ENCODE measurements at places on chromosomes 2 and 18.

DNA sequence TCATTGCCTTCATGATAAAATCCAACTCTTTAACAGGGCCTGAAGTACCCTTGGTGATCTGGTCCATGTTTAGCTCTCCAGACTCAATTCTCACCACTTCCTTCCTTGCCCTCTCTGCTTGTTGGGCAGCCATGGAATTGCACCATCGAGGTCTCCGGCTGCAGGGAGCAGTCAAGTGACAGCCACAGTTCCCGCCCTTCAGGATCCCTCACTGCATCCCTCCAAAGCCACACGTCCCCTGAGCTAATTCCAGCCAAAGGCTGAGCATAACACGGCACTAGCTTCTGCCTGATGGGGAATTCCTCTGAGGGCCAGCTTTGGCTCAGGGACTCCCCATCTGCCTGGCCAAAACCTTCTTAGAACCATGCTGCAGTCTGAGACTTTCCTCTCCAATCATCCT lies 47.4 kb upstream of the SLC1A4 start:
- DNase-seq, result no peak

GRCh38 chr2:108594982-108595464 lies 60.8 kb downstream of the LIMS1 start:
- peak; percentile 92 for DNase-seq

GRCh38 chr2:86285981-86286380 lies 51.4 kb downstream of the REEP1 start:
- no peak for DNase-seq

GRCh38 chr2:27729198-27729597 lies 42.3 kb upstream of the MRPL33 start:
- no peak for DNase-seq

GRCh38 chr2:174335988-174336500 lies 1.3 kb downstream of the SP9 start:
- DNase-seq, result peak; percentile 56

DNA sequence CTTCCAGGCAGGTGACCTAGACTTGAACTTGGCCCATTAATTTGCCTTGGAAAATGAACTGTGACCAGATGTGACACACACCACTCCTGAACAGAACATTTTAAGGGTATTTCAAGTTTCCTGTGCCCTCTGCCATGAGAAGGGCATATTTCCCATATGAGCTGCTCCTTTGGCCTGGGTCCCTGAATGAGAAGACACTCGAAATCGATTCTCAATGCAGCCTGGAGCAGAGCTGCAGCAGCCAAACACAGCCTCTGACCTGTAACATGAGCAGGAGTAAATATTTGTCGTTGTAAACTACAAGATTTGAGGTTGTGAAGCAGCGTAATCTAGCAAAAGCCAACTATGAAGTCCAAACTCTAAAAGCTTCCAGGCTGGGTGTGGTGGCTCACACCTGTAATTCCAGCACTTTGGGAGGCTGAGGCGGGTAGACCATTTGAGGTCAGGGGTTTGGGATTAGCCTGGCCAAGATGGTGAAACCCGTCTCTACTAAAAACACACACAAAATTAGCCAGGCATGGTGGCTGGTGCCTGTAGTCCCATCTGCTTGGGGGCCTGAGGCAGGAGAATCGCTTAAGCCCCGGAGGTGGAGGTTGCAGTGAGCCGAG lies 30.1 kb upstream of the SOS1 start:
- no peak for DNase-seq

DNA sequence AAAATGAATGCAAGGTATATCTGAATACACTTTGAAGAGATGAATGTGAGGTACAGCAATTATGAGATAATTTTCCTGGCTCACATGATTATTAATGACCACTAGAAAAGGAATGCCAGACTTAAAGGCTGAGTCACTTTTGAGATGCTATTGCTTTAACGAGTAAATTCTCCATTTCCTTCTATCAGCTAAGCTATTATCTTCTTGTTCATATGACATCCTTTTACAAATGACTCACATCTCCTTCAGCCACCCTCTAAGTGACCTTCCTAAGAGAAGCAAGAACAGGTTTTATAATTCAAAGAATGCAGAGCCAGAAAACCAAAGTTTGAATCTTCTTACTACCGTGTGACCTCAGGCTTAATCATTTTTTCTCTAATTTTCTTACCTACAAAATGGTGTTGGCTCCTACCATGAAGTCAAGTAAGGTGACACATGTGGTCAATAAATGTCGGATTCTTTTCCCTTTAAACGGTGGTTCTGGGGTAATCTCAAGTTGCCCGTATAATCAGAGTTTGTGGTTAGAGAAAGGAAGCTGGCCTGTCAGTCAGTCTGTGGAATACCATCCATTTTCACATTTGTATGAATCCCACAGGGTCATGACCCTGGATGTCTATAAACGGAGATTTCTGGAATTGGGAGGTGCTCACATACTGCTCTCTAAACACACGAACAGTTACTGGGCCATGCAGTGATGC lies 184.0 kb upstream of the PID1 start:
- DNase-seq, result no peak

- no peak for DNase-seq
These were observed 72.3 kb downstream of the SH3YL1 start for GRCh38 chr2:191311-192190.

DNA sequence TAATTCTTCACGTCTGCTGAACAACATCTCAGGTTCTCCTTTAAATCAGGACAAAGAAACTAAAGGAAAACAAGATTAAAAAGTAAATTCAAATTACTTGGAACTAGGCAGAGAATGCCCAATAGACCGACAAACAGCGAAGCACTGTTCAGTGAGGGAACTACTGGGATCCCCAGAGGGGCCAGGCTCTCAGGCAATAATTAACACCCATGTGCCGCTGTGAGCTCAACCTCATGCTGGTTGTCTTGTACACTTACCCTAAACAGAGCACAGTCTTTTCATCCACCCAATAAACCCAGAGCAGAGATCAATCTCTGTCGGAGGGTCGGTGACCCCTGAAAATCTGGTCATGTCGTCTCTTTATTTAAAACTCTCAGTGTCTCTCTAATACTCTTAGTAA lies 229.9 kb upstream of the CRIM1 start:
- DNase-seq, result no peak

DNA sequence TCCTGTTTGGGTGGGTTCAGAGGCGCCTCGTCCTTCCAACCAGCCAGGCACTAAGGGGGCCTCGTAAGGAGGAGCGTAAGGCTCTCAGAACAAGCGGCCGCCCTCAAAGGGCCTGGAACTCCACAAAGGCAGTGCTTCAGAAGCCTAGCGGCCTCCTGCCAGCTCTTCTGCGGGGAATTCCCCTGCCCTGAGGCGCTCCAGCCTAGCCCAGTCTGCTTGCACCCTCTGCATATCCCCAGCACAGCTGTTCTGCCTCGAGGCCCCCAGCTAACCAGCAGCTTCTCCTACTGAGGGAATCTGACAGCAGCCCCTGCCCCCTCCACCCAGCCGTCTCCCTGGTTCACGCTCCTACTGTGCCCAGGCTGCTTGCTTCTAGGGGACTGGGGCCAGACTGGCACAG lies 265.9 kb downstream of the TFCP2L1 start:
- DNase-seq, result no peak

GRCh38 chr2:231541645-231542044 lies 11.4 kb upstream of the NMUR1 start:
- peak; percentile 37 for DNase-seq

- no peak for DNase-seq
These were observed 90.3 kb upstream of the BARD1 start for GRCh38 chr2:214899751-214900150.

DNA sequence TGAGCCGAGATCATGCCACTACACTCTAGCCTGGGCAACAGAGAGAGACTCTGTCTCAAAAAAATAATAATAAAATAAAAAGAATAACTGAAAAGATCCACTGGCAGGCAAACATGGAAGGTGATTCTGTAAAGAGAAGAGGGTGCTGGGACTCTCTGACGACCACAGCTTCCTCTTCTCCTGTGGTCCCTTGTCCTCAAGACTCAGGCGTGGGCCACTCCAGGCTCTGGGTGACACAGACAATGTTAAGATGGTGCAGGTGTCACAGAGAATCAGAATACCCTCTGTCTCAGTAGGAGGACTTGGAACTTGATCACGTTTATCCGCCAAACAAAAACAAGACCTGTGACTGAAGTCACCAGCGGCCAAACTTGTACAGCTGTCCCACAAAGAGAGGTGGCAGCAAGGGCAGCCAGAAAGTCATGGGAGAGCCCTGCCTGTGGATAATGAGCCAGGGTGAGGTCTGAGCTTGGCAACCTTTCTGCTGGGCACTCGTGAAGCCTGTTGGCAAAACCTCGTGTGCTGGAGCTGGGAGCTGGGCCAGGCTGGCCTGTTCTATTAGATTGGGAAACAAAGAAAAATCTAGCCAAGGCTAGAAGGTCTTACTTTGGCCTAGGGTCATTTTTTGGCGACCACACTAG lies 76.4 kb upstream of the ITGA6 start:
- DNase-seq, result no peak

- no peak for DNase-seq
These were observed 215.7 kb downstream of the ANAPC1 start for GRCh38 chr2:111668274-111668616.

- DNase-seq, result no peak
These were observed 34.9 kb upstream of the PTPN4 start for GRCh38 chr2:119724656-119725485.

DNA sequence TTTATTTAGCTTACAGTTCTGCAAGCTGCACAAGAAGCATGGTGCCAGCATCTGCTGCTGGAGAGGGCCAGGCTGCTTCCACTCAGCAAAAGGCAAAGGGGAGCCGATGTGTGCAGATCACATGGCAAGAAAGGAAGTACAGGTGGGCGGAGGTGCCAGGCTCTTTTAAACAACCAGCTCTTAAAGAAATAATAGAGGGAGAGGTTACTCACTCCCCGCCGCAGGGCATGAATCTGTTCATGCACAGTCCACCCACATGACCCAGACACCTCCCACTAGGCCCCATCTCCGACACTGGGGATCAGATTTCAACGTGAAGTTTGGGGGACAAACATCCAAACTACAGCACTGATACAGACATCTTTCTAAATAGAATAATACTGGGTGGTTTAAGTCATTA lies 105.8 kb downstream of the MTCL1 start:
- DNase-seq, result no peak

GRCh38 chr2:57376985-57377384 lies 669.6 kb upstream of the VRK2 start:
- DNase-seq, result no peak

GRCh38 chr18:77101410-77102258 lies 30.9 kb downstream of the MBP start:
- peak; percentile 64 for DNase-seq

GRCh38 chr2:63488118-63488713 lies 100.1 kb downstream of the WDPCP start:
- DNase-seq, result peak; percentile 33

DNA sequence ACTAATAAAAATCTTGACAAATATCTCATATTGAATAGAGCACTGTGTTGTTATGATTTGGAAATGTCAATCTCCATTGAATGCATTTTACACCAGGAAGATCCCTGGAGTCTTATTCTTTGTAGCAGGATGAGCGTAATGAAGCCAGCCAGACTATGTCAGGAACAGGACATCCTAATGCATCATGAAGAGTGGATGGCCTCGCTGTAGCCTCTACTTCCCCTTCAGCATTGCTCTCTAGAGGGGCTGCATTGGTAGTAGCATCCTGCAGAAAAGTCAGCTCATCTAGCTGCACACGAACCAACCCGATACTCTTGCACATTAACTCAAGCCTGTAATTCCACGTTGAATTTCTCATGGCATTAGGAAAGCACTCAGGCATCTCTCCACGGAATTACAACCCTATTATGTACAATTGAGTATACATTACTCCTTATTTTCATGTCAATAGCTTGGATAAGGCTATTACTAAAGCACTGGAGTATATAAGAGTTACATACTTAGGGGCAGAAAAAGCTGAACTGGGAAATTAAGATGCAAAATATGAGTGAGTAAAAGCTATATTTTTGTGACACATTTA lies 76.1 kb downstream of the CMPK2 start:
- DNase-seq, result no peak

GRCh38 chr2:79596403-79596802 lies 83.6 kb downstream of the CTNNA2 start:
- DNase-seq, result no peak

DNA sequence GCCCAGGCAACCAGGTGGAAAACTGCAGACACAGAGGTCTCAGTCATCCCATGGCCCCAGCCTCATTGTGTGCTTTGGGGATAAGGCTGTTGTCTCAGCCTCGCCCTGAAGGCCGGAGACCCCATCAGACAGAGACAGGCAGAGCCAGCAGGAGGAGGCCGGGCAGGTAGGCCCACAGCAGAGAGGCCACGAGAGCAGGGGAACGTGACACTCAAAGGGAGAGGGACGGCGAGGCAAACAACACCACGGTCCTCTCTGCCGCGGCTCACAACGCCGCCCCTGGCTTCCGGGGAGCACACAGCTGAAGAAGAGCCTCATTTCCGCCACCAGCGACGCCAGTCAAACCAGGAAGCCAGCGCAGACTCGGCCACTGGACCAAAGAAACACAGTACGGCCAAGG lies 103.3 kb downstream of the ZNF516 start:
- no peak for DNase-seq

GRCh38 chr18:4108016-4108415 lies 347.1 kb downstream of the DLGAP1 start:
- DNase-seq, result no peak

GRCh38 chr18:26491194-26491816 lies 57.0 kb downstream of the KCTD1 start:
- no peak for DNase-seq

- no peak for DNase-seq
These were observed 76.9 kb downstream of the MC4R start for GRCh38 chr18:60295674-60296073.

GRCh38 chr2:127045792-127046501 lies 61.0 kb downstream of the BIN1 start:
- no peak for DNase-seq

DNA sequence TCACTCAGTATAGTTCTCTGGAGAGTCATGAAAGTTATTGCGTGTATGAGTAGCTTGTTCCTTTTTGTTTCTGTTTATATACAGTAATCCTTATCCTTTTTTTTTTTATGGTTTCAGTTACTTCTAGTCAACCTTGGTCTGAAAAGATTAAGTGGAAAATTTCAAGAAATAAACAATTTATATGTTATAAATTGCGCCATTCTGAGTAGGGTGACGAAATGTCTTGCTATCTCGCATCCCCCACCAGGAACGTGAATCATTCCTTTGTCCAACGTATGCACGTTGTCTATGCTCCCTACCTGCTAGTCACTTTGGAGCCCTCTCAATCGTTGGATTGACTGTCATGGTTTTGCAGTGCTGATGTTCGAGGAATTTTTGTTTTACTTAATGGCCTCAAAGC lies 60.4 kb downstream of the FAM117B start:
- no peak for DNase-seq
